H7 (cell line): ENCODE measurements at places on chromosomes 3 and 15.
A peak's percentile ranks its signal among the peaks of the same experiment; 100 is the strongest.

GRCh38 chr15:66477011-66477410, 20.6 kb downstream of the SNAPC5 start:
- DNase-seq, result no peak

DNA sequence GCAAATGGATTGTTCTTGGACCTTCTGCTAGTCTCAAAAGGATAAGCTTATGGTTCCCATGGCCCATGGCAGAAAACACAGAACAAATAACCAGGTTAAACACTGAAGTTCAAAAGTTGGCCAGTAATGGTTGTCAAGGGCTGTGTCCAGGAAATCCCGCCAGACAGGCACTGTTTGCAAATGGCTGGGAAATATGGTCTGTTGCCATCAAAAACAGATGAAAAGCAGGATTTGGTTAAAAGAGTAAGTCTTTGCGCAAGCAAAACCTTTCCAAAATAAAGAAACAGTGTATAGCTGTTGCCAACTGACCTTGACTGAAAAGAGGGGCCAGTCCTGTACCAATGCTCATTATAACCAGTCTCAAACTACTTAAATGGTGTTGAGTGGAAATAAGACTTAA, 58.6 kb downstream of the WWTR1 start:
- DNase-seq, result no peak

- DNase-seq, result no peak
Measured at GRCh38 chr3:33634262-33634661, 83.8 kb downstream of the CLASP2 start.

GRCh38 chr3:184230603-184231528, 1.5 kb downstream of the VWA5B2 start:
- DNase-seq, result peak; percentile 86

GRCh38 chr3:102593812-102594602, 159.2 kb downstream of the ZPLD1 start:
- no peak for DNase-seq

DNA sequence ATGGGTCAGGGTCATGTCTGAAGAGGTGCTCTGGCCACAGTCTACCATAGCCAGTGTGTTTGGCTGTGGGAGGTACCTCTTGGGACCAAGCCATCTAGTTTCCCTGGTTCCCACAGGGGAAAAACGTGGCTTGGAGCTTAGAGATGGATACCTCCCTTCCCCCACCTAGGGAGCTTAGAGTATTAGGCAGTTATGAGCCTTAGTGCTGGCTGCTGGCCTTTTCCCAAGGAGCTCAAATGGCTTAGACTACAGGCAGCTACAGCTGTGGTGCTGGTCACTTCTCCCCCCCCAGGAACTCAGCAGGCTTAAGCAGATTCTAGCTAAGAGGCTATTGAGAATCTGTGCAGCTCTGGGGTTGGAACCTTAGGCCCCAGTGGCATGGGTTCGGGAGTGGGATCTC, 591.2 kb downstream of the NSUN3 start:
- DNase-seq, result no peak
